ENCODE measurements at places on chromosomes 2 and 18. TPM values are rescaled to one million over a fixed set of nuclear protein-coding genes. Genes with fewer than 3 reads are reported as not detected.

- H3K36me3 ChIP-seq: no peaks in the 10 kb centered on the region
- peak overlapping the region; percentile 53 for H3K27ac ChIP-seq
- DNase-seq: no peak
- H3K4me1 ChIP-seq: no peaks in the 10 kb centered on the region
These were observed 36.3 kb downstream of the TGOLN2 start for GRCh38 chr2:85291425-85292023.

DNA sequence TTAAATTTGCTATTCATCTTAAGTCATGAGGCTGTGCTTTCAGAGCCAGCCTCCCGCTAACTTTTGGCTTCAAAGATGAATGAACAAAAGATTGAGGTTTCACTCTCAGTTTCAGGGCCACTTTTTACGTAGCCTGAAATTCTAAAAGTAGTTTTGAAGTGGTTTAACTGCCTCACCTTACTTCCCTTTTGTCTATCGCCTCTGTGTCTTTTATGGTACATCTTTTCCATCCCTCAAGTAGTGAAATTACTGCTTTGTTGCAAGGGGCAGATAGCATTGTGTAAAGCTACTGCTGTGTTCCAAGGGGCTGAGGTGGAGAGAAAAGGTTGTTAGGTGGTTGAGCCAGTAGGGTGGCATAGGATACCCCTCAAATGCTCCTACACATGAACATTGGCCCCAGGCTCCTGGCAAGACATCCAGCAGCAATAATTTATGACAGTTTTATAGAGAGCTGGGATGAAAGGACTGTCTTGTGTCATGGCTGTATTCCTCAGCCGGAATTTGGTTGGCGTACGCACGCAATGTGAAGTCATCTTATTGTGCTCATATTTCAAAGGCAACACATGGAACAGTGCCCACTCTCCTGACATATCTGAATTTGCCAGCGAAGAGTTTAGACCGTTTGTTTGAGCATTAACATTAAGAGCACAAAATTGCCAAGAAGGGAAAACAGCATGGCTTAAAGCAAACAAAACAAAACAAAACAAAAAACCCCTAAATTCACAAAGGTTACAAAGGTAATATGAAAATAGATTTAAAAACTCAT lies 32.2 kb downstream of the QPCT start:
- H3K27ac ChIP-seq: no peak overlapping the region
- no peaks in the 10 kb centered on the region for H3K36me3 ChIP-seq
- peak overlapping the region; percentile 9 for H3K4me3 ChIP-seq

DPYSL5 gene
- not detected for total RNA-seq

DNA sequence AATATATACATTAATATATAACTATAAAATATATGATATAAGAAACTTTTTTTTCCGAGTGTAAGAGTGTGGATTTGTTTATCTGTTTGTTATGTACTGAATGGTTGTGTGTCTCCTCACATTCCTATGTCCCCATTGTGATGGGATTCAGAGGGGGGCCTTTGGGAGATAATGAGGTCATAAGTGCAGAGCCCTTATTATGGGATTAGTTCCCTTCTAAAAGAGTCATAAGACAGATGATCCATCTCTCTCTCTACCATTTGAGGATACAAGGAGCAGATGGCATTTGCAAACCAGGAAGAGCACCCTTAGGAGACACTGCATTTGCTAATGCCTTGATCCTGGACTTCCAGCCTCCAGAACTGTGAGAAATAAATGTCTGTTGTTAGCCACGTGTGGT lies 30.3 kb upstream of the SAP130 start:
- H3K36me3 ChIP-seq: no peaks in the 10 kb centered on the region
- DNase-seq: no peak
- H3K27ac ChIP-seq: no peak overlapping the region
- no peaks in the 10 kb centered on the region for H3K4me1 ChIP-seq

- H3K4me1 ChIP-seq: peaks cover 4% of the 10 kb centered on the region
- H3K27ac ChIP-seq: no peak overlapping the region
- H3K27me3 ChIP-seq: peaks cover 10% of the 10 kb centered on the region
- no peak overlapping the region for H3K4me3 ChIP-seq
These were observed 228.5 kb downstream of the GLI2 start for GRCh38 chr2:120963997-120964705.

DNA sequence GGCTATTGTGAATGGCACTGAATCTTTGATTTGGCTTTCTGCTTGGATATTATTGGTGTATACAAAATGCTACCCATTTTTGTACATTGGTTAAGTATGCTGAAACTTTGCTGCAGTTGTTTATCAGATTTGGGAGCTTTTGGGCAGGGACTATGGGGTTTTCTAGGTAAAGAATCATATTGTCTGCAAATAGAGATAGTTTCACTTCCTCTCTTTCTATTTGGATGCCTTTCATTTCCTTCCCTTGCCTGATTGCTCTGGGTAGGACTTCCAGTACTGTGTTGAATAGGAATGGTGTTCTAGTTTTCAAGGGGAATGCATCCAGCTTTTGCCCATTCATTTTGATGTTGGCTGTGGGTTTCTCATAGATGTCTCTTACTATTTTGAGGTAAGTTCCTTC lies 489.1 kb upstream of the LRATD1 start:
- H3K4me1 ChIP-seq: no peaks in the 10 kb centered on the region
- no peaks in the 10 kb centered on the region for H3K36me3 ChIP-seq
- H3K4me3 ChIP-seq: no peak overlapping the region
- no peak for DNase-seq
- H3K27ac ChIP-seq: no peak overlapping the region
- no peaks in the 10 kb centered on the region for H3K27me3 ChIP-seq

DNA sequence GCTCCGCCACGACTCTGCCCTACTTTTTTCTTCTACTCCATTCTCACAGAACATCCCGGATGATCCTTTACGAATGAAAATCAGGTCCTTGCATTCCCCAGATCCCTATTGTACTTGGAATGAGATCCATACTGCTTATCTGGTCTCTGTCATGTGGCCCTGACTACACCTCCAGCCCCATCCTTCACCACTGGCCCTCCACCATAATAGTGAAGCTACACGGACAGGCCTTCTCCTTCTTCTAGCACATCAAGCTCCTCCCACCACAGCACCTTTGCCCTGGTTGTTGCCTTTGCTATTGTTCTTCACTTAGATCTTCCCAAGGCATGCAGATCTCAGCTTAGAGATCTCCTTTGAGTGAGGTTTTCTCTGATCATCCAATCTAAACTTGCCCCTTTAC lies 20.1 kb upstream of the RMDN2 start:
- H3K36me3 ChIP-seq: no peaks in the 10 kb centered on the region
- no peaks in the 10 kb centered on the region for H3K27me3 ChIP-seq
- no peak overlapping the region for H3K27ac ChIP-seq

DNA sequence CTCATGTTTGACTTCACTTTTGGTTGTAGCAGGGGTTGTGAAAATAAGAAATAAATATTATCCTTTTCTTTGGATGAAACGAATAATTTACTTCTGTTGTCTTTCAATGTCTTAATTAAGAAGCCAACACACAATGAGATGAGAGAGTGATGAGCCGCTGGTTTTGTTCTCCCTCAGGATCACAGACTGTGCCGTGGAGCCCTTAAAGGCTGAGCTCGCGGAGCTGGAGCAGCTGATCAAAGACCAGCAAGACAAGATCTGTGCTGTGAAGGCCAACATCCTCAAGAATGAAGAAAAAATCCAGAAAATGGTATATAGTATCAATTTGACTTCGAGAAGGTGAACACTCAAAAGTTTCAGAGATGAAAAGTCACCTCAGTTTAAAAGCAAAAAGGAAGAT lies 28.1 kb upstream of the ASB1 start:
- DNase-seq: no peak
- no peaks in the 10 kb centered on the region for H3K4me1 ChIP-seq
- peaks cover 32% of the 10 kb centered on the region for H3K36me3 ChIP-seq
- H3K27me3 ChIP-seq: no peaks in the 10 kb centered on the region

PLGLB2 gene
- total RNA-seq: 1.3 TPM

ZNF521 gene
- total RNA-seq: 10.3 TPM

DNA sequence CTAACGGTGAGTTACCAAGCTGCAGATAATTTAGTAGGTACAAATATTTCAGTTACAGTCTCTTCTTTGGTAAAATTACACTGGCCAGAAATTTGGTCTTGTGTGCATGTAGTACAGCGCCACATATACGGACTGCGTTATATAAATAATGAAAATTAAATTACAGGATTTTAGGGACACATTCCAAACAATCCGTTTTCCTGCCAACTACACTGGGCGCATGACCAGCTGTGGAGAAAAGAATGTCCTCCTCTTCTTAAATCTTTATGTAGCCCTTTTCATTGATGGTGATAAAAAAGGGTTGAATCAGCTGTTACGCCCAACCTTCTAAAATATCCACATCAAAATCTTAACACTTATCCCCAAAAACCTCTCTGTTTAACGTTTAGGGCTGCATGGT lies 37.5 kb downstream of the TCF4 start:
- DNase-seq: no peak
- H3K36me3 ChIP-seq: no peaks in the 10 kb centered on the region
- no peak overlapping the region for H3K27ac ChIP-seq
- peaks cover 22% of the 10 kb centered on the region for H3K4me1 ChIP-seq
- no peaks in the 10 kb centered on the region for H3K27me3 ChIP-seq
- no peak overlapping the region for H3K4me3 ChIP-seq

- H3K4me1 ChIP-seq: peaks cover 37% of the 10 kb centered on the region
- no peaks in the 10 kb centered on the region for H3K36me3 ChIP-seq
- no peak overlapping the region for H3K4me3 ChIP-seq
- no peaks in the 10 kb centered on the region for H3K27me3 ChIP-seq
These were observed 32.2 kb downstream of the NHEJ1 start for GRCh38 chr2:219128396-219128795.

PARD3B gene
- total RNA-seq: 9.1 TPM

- no peaks in the 10 kb centered on the region for H3K36me3 ChIP-seq
- DNase-seq: no peak
- H3K4me3 ChIP-seq: no peak overlapping the region
- no peaks in the 10 kb centered on the region for H3K4me1 ChIP-seq
- no peak overlapping the region for H3K27ac ChIP-seq
These were observed 47.6 kb downstream of the CCBE1 start for GRCh38 chr18:59649591-59649990.

DNA sequence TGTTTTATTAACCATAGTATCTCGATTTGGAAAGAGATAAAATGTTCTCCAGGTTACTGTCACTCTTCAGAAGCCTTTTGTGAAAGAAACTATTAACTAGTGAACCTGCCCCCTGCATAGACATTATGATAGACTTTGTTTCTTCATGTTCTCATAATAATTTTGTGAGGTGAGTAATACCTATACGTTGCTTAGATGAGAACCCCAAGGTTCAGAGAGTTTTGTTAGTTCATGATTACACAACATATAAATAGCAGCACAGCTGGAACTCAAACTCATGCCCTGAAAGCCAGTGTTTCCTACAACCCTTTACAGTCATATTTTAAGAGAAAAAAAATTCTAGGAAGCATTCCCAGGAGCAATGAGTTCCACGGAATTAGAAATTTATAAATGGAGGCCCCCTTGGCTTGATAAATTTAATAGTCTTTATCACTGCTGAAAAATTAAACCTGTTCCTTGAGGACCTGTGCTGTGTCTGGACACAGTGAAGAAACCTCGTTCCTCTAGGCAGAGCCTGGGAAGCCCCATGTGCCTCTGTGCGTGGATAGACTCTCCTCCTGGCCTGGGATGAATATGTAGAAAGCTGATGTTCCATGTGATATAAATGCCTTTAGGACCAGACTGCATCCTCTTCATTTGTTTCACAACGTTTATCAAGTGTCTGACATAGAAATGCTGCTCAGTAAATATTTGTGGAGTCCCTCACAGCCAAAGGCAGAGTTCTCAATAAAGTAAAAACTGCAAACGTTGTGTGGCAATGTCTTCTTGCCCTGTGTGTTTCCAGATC lies 1257.0 kb upstream of the GYPC start:
- no peaks in the 10 kb centered on the region for H3K36me3 ChIP-seq
- DNase-seq: no peak
- H3K27me3 ChIP-seq: no peaks in the 10 kb centered on the region
- H3K27ac ChIP-seq: no peak overlapping the region
- no peak overlapping the region for H3K4me3 ChIP-seq

FAM237A gene
- not detected for total RNA-seq

CAVIN2 gene
- 93.9 TPM for total RNA-seq

NAGK gene
- 46.7 TPM for total RNA-seq

DNA sequence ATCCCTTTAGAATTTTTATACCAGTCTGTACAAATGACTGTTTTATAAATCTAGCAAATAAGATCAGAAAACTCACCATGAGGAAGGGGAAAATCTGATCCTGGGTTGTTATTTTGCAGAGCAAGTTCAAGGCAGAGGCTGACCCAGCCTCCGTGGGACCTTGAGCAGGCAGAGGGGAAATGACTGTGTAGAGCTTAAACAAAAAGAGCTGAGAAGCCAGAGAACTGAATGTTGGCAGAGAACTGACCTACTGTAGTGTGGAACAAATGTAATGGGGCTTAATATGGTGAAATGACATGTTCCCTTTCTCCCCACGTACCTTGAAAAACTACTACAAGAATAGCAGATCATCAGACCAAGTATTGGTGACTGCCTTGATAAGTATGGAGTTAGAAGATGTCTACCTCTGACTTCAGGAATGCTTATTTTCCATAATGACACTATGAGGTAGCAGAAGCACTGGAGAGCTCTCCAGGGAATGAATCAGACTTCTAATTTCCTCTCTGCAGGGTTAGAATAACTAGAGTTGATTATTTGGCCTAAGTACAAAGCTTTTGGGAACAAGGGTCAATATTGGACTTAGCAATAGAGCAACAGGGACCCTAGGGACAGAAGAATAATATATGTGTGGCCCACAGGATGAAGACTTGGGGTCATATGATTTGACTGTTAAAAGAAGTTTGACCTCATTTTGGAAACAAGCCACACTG lies 304.4 kb downstream of the CCDC178 start:
- DNase-seq: no peak
- no peak overlapping the region for H3K4me3 ChIP-seq
- H3K27ac ChIP-seq: no peak overlapping the region
- no peaks in the 10 kb centered on the region for H3K4me1 ChIP-seq

GRCh38 chr2:98346311-98347236 lies at the start of gene CNGA3:
CNGA3 (plus strand) TSS chr2:98346456; CDS start chr2:98369976, 23,520 bp downstream.
- peak; percentile 18 for DNase-seq
- peaks cover 14% of the 10 kb centered on the region for H3K4me1 ChIP-seq
- no peaks in the 10 kb centered on the region for H3K36me3 ChIP-seq

ATP8B1 gene
- 8.6 TPM for total RNA-seq

DNA sequence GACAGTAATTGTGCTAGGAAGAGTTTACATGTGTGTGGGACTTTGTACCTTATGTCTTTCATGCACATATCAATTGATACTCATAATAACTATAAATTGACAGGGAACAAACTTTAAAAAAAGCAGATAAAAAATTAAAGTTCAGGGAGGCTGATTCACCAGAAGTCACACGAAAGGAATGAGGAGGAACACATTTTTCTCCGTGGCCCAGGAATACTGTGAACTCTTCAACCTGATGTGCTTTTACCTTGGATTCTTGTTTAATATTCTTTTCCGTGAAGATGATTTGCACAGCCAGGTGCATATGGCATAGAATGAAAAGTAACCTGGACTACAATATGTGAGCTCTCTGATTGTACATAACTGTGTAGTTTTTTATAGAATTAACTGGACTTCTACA lies 326.3 kb downstream of the CDH7 start:
- H3K27me3 ChIP-seq: no peaks in the 10 kb centered on the region
- no peak overlapping the region for H3K27ac ChIP-seq
- no peaks in the 10 kb centered on the region for H3K36me3 ChIP-seq
- no peak for DNase-seq

GRCh38 chr18:23257686-23258565 lies 122.6 kb downstream of the CABLES1 start:
- H3K4me3 ChIP-seq: no peak overlapping the region
- H3K27ac ChIP-seq: no peak overlapping the region

Data from left ventricle myocardium inferior (tissue), 1 donor.